ENCODE measurements at places on chromosomes 4 and X. TPM values are rescaled to one million over a fixed set of nuclear protein-coding genes. Genes with fewer than 3 reads are reported as not detected.

Gene CA5B
- 79.1 TPM for polyA plus RNA-seq

Gene USP27X
- polyA plus RNA-seq, result not detected

GRCh38 chr4:1723131-1723801 lies 1.9 kb downstream of the TACC3 start:
- peak; percentile 31 for DNase-seq

DNA sequence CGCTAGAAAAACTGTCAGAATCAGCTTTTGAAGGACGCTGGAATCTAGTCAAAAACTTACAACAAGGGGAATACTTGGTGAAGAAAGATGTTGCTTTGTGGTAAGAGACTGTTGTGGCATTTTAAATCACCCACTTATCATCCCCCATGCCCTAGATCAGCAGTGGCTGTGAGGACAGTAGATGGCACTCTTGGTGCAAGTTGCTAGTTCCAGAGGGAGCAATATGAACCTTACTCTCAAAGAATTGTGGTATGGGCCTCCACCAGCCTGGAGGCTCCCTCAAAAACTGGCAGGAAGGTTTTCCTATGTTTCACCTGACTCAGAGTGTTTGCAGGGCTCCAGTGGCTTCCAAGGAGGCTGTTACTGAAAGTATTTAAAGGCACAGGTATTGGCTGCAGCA lies 37.7 kb upstream of the SLC16A2 start:
- DNase-seq, result no peak

Gene CETN2
- polyA plus RNA-seq, result 33.4 TPM

GRCh38 chrX:20952180-20952579 lies 422.0 kb upstream of the CNKSR2 start:
- DNase-seq, result no peak

Gene SLITRK4
- polyA plus RNA-seq, result not detected

Gene C4orf50
- not detected for polyA plus RNA-seq

DNA sequence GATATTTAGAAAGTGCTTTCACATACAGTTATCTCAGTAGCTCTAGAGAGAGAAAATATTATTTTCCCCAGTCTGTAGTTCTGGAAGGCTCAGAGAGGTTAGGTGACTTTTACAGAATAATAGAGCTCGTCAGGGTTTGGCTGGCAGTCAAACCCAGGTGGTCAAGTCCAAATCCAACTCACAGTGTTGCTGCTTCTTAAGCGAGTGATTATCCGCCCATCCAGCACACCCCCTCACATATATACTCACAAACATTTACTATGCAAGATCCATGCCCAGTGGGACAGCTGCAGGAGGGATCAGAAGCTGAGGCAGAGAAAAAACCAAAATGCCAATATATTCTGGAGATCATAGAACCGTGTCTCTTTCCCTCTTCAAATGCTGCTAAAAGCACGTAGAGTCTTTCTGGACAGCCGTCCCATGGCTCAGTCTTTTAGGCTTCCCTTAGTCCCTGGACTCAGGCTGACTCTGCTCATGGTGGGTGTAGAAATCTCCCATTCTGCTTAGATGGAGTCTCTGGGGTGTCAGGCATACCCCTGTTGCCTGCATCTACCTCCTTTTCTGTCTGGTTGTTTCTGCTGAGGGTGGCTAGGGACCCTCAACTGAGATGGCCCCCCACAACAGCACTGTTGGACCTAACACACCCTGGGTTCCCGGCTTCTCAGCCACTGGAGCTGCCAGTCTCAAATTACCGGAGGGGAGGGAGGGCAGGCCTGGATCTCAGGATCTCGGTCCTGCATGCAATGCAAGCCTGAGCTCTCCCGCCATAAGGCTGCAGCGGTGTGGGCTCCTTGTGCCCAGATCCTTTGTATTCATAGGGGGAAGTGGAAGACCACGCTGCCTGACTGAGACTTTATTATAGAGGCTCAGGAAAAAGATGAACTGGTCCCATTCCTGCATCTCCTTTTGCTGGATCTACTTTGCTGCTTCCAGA lies at the start of gene CHRNA9:
TSS of gene CHRNA9 (plus strand) at position 743 of the 934 bp plus-strand sequence. CDS start at position 878, 135 bp downstream.
- no peak for DNase-seq

GRCh38 chr4:54359919-54360650 lies 131.0 kb downstream of the PDGFRA start:
- peak; percentile 2 for DNase-seq

DNA sequence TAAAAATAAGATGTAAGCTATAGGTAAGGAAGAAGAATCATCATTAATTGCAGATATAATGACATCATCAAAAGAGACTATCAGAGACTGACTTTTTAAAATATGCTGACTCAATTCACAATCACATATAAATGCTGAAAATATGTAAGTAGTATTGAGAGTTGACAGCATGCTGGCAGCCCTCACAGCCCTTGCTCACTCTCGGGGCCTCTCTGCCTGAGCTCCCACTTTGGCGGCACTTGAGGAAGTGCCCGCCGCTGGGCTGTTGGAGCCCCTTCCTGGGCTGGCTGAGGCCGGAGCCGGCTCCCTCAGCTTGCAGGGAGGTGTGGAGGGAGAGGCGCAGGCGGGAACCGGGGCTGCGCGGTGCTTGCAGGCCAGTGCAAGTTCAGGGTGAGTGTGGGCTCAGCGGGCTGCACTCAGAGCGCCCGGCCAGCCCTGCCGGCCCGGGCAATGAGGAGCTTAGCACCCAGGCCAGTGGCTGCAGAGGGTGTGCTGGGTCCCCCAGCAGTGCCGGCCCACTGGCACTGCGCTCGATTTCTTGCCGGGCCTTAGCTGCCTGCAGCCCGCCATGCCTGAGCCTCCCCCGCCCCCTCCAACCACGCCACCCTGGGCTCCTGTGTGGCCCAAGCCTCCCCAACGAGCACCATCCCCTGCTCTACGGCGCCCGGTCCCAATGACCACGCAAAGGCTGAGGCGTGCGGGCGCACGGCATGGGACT lies 68.9 kb downstream of the RAB28 start:
- DNase-seq, result no peak

DNA sequence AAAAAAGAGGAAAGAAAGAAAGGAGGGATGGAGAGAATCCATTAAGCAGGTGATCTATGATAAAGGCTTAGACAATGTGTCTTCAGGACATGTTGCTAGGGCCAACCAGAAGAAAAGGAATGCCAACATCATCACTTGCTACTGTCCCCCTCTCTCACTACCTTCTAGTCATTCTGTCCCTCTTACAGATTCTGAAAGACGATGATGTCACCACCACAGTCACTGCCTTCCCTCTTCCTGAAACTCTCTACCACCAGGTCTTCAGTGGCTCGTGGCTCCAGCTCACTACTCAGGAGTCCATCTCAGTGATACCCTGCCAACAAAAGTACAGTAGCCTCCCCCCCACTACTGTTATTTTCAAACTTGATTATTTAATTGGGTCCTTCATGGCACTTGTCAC lies 64.0 kb downstream of the KCNIP4 start:
- DNase-seq, result no peak

DNA sequence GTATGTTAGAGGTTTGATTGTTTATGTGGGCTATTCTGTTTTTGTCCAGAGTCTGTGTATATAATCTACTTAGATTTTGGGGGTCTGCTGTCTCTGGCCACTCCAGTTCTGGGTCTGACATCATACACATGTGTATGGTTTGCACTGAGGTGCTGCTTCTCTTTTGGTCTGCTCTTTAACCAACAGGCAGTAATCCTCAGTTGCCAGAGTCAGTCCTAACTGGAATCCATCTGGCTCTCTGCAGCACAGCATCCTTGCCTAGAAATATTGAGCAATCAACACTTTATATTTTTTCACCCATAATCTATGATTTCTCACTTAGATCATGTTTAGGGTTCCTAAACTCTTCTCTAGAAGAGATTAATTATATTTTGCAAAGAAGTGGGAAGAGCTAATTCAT lies 98.3 kb upstream of the SFRP2 start:
- no peak for DNase-seq

- DNase-seq, result no peak
Observed at GRCh38 chr4:36494016-36494415, 212.6 kb downstream of the DTHD1 start.

DNA sequence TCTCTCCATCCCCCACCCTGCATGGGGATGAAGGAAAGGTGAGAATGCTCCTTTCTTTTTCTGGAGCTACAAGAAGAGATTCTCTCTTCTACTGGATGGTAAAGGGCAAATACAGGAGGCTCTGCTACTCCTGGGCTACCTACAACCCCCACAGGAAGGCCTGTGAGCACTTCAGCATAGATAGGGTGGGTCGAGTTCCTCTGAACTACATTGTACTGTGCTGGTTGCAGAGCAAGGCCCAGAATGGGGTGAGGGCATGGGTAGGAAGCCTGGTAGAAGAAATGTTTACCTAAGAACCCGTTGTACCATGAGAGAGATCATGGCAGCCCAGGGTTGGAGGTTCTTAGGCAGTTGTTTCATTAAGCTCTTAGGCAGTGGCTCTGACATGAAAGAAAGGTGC lies 510.4 kb downstream of the MID1IP1 start:
- no peak for DNase-seq

GRCh38 chr4:163558539-163559044 lies 64.1 kb downstream of the TMA16 start:
- DNase-seq, result no peak

Gene PNMA5
- not detected for polyA plus RNA-seq

Gene SATL1
- polyA plus RNA-seq, result not detected

Gene GASK1B
- polyA plus RNA-seq, result not detected

DNA sequence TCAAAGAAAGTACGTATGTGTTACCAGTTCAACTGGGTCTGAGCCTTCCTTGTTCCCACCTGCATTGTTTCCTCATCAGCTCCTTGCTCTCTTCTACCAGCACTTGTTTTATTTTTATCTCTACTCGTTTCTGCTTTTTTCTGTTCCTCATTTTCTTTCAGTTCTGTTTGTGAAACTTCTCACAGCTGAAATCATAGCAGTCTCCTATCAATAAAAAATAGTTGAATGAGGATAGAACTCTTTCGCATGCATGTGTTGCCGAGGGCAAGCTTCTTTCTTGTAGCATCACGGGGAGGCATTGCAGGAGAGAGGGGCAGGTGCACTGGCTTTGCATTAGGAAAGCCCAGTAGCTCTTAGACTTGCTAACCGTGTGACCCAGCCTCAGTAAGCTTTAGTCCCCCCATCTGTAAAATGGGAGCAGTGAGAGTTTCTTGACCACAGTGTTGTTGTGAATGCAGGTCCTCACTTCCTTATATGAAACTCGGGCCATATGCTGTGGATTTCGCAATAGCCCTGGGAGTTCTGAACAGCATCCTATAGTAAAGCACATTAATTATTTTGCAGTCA lies 24.7 kb downstream of the OFD1 start:
- no peak for DNase-seq

- DNase-seq, result no peak
Observed at GRCh38 chrX:111917591-111917990, 41.6 kb downstream of the TRPC5OS start.

- DNase-seq, result no peak
Observed at GRCh38 chrX:150731795-150732194, 38.6 kb downstream of the MTMR1 start.

DNA sequence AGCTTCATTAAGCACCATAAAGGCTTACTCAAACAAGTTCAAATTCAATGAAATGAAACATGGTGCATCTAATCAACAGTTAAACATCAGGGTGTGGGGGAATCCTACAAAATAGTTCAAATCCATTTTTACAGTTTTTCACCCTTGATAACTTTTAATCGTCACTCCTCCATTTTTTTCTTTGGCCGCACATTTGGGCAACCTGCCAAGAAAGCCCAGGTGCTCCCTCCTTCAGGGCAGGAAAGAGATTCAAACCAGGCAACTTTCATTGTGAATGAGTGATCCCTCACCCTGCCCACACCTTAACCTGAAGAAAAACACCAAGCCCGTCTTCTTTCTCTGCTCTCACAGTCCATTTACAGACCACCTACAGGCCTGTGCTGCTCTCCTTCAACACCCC lies 24.9 kb downstream of the TRIM61 start:
- DNase-seq, result no peak

Measured in immature natural killer cell (primary cell).